ENCODE measurements at places on chromosomes 2 and 18.

DNA sequence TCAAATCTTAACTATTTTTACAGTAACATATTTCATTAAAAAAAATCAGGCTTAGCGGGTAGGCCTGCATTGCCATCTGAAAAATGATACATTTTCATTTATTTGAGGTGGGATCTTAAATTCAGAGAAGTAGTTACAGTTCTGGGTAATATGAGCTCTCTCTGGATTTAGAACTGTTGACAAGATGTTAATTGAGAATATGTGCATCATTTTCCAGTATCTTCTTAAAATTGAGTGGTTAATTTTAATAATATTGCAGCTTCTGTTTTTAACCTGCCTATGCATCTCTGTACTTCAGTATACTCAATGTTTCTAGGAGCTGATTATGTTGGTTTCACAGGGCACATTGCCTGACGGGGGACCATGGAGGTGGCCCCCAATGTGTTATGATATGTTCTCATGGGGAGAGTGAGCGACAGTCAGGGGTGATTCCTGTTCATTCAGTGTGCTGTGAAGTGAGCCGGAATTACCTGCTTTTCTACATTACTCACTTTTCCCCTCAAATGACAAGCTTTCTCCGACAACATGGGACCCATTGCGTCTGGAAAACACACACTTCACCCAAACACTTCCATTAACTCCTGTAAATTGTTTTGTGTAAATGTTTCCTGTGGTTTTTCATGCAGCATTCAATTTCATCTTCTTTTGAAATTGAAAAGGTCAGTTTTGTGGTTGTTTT is 406.2 kb downstream of the MTX2 start:
- no peak for DNase-seq

DNA sequence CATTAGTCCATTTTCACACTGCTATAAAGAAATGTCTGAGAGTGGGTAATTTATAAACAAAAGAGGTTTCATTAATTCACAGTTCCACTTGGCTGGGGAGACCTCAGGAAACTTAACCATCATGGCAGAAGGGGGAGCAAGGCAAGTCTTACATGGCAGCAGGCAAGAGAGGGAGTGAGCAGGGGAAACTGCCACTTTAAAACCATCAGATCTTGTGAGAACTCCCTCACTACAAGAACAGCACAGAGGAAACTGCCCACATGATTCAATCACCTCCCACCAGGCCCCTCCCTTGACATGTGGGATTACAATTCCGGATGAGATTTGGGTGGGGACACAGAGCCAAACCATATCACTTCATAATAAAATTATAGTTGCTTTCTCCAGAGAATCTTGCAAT is 365.5 kb upstream of the ID2 start:
- DNase-seq: no peak

GRCh38 chr2:15230599-15231192 is 330.4 kb downstream of the NBAS start:
- DNase-seq: no peak

DNA sequence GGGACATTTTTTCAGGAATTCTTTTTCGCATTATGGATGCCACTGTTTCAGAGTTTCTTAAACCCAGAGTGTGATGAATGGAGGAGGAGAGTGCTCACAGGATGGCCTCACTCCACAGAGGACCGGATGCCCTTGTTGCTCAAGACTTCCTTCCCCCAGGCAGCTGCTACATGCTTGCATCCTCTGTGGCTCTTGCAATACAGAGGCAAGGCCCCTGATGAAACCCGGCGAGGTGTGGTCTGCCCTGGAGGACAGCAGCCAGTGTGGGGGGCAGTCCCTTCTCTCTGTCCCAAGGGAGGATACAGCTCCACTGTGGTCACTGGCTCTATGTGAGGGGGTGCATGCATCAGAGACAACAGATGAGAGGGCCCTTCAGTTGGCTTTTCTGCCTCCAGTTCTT is 109.6 kb downstream of the SH3RF3 start:
- no peak for DNase-seq

- DNase-seq: no peak
These were observed 11.3 kb upstream of the SPATA3 start for GRCh38 chr2:230984393-230985220.

Measured in RCC 7860 (cell line).